NCI-H1436 (cell line): ENCODE measurements at places on chromosomes 5 and 9.
A peak's percentile ranks its signal among the peaks of the same experiment; 100 is the strongest.

DNA sequence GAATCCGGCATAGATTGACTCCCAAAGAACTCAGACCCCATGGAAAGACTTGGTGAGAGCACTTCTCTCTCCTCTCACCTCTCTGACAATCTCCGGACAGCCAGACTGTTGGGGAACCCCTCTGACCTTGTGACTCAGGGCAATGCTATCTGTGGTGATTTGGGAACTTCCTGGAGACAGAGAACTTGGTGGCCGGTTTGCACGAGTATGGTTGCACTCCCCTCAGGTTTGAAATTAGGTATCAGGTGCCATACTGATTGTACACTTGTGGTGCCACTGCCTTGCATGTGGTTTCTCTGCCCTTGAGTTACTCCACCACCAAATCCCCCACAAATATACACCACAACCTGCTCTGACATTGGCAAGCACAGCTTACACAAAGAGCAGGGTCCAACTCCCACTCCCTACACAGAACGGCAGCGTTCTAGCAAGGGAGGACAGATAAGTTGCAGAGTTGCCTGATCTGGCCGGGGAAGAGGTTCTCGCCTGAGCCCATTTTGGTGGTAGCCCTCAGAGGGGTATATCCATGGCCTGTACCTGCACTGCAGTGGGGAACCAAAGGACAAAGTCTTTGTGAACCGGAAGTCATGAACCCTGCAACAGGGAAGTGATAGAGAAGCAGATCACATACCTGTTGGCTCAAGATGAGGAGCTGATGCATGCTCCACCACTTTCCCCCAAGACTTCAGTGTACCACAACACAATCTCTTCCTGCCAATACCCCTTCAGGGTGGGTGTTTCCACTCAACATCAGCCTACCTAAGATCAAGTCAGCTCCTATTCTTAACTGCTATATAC, 255.1 kb downstream of the MCTP1 start:
- DNase-seq, result no peak

GRCh38 chr5:160769301-160769700, 82.7 kb downstream of the ATP10B start:
- DNase-seq, result peak; percentile 91

GRCh38 chr9:107674721-107675277, 185.2 kb upstream of the KLF4 start:
- no peak for DNase-seq

DNA sequence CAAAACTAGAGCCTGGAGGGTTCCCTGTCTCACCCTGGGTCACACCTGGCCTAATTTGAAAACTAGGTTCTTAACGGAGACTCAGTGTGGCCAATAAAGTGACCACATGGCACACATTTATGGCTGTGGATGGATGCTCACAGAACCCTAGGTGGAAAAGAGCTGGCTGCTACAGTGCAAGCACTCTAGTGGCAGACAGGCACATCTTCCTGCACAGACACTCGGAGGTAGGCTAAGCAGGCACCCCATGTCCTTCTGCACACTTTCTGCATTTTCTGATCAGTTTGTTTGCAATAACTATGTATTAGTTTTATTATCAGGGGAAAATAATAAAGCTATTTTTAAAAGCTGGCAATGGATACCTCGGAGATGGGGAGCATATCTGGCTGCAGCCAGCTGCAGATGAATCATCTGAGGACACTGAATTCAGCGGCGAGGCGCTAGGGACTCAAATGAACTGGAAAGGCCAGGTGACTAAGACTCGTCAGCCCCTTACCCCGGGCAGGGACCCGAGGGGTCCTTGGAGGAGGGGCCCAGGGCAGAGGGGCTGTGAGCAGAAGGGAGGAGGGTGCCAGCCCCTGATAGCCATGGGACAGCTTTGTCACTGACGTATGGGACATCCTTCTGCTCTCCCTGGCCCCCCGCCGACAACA, 96.2 kb downstream of the OLFM1 start:
- no peak for DNase-seq

- no peak for DNase-seq
These were observed 6.2 kb upstream of the PRR7 start for GRCh38 chr5:177440211-177440989.

- DNase-seq, result no peak
These were observed 412.9 kb downstream of the CHSY3 start for GRCh38 chr5:130316971-130317680.

GRCh38 chr5:73444499-73445438, 3.8 kb downstream of the FOXD1 start:
- DNase-seq, result no peak

GRCh38 chr5:103410172-103410571, 151.6 kb downstream of the MACIR start:
- no peak for DNase-seq

- no peak for DNase-seq
These were observed 61.5 kb downstream of the SPRY4 start for GRCh38 chr5:142263346-142263745.

DNA sequence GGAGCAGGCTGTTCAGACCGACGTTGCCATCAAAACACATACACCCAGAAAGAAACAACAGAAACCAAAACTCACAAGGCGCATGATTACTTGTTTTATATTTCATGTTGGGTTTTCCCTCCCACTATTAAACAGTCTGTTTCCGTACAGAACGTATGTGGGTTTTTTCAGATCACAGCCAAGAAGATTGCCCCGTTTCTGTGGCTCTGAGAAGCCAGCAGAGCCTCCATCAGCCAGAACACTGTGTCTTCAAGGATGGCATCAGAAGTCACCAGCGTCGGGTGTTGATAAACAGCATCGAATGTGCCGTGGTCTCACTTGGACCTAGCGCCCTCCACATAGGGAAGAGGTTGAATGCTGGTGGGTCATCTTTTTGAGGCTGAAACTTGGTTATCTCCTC, 42.8 kb downstream of the FAM78A start:
- DNase-seq, result no peak

DNA sequence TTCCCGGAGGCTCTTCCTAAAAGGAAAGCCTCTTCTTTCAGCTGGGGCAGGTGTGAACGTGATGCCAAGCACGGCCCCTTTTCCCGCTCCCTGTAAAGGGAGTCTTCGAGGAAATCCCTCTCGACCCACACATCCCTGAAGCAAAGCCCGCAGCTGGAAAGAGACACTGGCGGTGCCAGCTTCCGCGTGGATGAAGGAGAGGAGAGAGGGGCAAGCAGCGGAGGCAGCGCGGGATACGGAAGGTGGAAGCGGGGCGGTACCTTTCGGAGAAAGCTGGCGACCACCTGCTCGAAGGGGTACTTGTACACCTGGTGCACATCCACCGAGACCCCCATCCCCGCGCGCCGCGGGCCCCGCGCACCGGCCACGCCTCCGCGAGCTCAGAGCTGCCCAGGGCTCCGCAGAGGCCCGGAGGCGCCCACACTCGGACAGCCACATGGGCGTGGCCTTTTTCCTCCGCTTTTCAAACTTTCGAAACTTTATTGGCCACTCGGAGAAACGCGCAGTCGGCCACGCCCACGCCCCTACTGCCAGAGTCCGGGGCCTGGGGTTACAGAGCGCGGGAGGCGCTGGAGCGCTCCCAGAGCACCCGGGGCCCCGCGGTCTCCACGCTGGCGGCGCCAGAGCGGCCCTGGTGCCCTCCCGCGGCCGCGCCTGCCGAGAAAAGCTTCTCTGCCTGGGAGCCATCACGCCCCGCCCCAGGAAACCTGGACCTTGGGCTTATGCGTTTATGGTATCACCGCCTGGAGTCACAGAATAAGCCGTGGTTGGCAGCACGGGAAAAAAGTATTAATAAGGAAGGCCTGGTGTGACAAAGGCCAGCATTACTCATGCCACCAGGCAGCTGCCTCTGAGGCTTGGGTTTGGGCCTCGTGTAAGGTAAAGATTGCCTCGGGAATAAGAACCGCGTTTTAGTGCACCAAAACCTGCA, at the start of gene PRELID2:
Gene PRELID2, minus strand, starts transcription at position 426 of the 931 bp plus-strand sequence. Its CDS starts 91 bp downstream, at position 335.
- DNase-seq, result peak; percentile 56

GRCh38 chr5:15285901-15286583, 213.9 kb upstream of the FBXL7 start:
- no peak for DNase-seq

DNA sequence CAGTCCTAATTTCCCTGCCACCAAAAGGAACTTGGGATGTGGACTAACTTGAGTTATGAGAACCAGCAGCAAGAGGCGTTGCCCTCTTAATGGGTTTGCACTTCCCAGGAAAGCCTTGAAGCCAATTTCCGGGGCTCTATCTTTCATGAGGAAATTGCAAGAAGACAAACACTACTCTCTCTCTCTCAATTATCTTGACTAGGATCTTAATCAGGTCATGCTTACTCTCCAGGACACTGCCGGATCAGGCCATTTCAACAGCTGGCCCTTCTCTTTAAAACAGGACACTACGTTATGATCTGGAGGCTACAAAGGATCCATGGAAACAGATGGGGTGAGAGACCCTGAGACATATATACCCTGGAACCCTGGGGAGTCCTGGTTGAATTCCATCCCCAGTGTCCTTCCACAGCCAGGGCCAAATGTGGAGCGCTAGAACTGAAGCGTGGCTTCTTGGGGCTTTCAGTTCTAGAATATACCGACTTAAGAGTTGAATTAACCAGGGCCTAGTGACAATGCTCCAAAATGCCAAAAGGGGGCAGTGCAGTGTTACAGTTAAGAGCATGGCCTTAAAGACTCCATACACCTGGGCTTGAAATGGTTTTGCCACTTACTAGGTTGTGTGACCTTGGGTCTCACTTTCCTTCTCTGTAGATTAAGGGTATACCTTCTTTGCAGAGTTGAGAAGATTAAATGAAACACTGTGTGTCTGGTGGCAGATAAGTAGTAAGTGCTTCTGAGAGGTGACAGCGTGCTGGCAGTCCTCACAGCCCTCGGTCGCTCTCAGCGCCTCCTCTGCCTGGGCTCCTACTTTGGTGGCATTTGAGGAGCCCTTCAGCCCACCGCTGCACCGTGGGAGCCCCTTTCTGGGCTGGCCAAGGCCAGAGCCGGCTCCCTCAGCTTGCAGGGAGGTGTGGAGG, 21.1 kb downstream of the FAM219A start:
- peak; percentile 79 for DNase-seq

- no peak for DNase-seq
These were observed 131.9 kb downstream of the ST8SIA4 start for GRCh38 chr5:100771181-100771580.

DNA sequence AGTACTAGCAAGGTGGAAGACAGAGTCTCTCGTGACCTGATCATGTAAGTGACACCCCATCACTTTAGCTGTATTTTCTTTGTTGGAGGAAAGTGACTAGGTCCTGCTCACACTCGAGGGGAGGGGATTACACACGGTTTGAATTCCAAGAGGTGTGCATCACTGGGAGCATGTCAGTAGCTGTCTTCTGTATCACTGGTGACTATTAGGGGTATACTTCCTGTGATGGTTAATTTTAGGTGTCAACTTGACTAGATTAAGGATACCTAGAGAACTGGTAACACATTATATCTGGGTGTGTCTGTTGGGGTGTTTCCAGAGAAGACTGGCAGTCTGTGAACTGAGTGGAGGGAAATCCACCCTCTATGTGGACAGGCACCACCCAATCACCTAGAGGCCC, 22.5 kb downstream of the FOXD1 start:
- DNase-seq, result no peak
